ENCODE measurements at places on chromosomes 16 and 17. TPM values are rescaled to one million over a fixed set of nuclear protein-coding genes. Genes with fewer than 3 reads are reported as not detected.

MYH3 gene
- 2.0 TPM for total RNA-seq

- no peak for DNase-seq
Measured at GRCh38 chr17:36640346-36640745, 39.0 kb downstream of the MRM1 start.

DNA sequence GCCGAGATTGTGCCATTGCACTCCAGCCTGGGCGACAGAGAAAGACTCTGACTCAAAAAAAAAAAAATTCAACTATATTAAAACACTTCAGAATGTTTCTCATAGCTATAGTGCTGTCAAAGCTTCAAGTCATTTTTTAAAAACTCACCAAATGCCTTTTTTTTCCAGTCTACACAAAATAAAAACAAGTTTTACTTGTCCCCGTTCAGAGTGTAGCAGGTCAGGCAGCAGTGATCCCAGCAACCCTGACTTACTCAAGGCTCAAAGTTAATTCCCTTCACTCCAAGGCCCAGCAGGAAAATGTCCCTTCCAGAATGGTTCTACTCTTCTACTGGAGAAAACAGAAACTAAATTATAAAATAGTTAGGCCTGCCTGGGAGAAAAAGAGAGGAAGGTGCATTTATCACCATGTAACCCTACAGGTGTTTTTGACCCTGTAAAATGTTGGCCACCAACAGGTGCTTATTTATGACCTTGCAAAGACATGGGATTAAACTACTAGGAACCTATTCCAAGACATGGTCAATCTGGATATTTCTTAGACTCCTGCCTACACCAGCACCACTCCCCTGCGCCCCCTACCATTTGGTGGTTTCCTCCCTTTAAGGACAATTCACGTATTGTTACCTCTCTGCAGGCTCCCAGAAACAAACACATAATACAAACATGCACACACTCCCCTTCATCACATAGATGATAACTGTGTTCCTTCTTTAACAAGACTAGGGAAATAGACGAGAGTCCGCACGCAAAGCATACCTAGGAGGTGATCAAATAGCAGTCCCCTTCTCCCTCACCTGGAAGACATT lies 5.4 kb downstream of the AMFR start:
- DNase-seq, result no peak

- no peak for DNase-seq
Measured at GRCh38 chr17:66518108-66518507, 215.7 kb downstream of the PRKCA start.

KRT16 gene
- total RNA-seq, result not detected

DNA sequence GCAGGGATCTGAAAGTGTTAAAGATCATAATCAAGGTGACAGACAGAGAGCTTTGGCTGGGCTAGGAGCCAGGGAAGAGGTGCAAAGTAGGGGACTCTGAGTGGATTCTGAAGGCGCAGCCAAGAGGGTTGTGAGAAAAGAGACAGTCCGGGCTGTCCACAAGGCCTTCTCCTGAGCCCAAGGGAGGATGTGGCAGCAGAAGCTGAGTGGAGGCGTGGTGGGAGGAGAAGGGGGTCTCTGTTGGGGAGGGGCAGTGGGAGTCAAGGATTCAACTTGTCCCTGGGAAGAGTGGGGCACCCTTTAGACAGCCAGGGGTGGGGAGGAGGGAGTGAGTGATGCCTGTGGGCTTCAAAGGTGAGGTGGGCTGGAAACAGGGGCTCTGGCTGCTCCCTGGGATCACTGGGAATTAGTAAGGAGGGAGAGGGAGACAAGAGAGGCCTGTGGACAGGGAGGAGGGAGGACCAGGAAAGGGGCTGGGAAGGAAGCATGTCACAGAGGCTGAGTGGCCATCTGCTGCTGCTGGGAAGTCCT lies 10.6 kb downstream of the CES1 start:
- no peak for DNase-seq

SMPD3 gene
- total RNA-seq, result 82.7 TPM

DNA sequence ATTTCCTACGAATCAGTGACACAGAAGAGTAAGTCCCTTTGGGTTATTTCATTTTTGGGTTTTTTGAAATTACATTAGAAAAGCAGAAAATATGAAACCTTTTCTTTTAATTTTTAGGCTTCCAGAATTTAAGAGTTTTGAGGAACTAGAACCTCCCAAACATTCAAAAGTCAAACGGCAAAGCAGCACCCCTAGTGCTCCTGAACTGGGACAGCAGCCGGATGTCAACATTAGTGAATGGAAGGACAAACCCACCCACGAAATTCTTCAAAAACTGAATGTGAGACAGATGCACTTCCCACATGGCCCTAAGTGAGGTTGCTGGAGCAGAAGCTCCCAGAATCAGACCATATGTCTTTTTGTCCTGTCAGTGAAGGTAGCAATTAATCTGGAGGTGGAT lies 199.4 kb downstream of the PHKB start:
- no peak for DNase-seq

GRCh38 chr16:1758923-1759322 lies 12.4 kb downstream of the NME3 start:
- DNase-seq, result no peak

SOX8 gene
- 0.67 TPM for total RNA-seq

All from mucosa of descending colon (tissue), 3 donors.